DMS53 (cell line): ENCODE measurements at places on chromosomes 13 and 19.

GRCh38 chr13:49213997-49214916 is 5.9 kb upstream of the MLNR start:
- DNase-seq, result no peak

GRCh38 chr13:100657881-100658315 is 16.7 kb downstream of the TMTC4 start:
- no peak for DNase-seq

DNA sequence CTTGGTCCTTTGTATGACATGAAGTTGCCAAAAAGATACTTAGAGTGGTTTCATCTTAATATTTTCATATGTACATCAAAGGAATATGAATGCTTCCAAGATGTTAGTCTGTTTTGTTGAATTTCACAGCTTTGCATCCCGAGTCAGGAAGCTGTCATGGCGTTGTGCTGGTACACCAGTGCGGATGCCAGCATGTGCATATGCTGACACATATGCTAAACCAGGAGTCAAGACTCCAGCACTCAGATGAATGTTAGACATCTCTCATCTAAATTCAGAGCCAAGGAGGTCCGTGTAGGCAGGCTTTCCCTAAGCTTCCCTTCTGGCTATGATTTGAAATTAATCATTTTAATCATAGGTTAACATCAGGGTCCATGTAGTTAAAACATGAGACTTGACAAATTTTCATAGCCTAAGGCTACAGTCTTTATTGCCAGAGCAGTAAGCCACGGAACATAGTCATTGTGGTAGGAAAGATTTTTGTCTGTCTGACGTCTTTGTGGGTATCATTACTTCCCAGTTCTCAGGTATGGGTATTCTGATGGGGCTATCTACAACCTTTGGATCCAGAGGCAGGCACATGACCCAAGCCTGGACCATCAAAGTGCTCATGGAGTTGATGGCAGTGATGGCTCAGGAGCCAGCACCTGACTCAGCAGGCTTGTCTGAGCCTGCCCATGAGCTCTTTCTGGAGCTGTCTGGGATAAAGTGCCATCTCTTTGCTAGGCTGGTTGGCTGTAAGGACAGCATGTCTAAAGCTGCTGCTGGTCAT is 246.1 kb downstream of the KCNRG start:
- DNase-seq, result peak; percentile 6

- DNase-seq, result peak; percentile 77
Observed at GRCh38 chr19:32404933-32405430, 588 bp upstream of the DPY19L3 start.

DNA sequence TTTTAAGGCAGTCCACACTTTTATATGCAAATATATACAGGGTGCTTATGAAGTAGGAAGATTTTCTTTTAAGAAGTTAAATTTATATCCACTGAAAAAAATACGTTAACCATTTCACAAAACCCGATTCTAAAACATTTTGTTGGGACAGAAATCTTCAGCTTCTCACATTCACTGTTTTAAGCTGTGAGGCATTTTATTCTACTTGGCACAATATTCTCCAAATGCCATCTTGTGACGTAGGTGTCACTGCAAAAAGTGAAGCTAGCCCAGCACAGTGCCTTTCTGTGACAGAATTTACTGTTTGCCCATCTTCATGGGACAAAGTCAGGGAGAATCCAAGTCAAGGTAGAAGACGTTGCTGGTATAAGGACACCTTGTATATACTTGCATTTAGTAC is 94.5 kb upstream of the SLC15A1 start:
- DNase-seq, result no peak

GRCh38 chr13:112806739-112807652 is 117.2 kb downstream of the ATP11A start:
- no peak for DNase-seq

DNA sequence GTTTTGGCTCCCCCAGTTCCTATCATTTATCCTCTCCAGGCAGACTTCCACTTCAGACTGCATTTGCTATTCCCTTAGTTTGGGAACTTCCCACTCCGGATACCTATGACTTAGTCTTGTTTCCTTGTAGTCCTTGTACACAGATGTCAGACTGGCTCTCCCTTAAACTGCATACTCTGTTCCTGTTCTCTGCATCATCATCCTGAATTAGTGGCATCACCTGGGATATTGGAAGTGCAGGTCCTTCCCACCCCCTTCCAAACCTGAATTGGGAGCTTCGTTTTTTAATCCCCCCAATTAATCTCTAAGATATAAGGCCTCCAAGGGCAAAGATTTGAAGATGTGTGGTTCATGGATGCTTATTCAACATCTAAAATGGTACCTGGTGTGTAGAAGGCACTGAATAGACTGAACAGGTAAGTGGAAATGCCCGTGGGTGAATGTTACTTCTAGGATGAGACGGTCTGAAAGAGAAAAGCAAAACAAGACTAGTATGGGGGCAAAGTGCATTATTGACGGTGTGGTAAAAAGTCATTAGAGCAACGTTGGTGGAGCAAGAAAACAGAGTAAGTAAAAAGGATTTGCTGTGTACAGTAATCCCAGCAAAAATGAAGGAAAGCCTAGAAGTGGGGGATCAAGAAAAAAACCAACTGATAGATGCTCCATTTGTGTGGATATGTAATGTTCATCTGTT is 9.6 kb downstream of the MIR17HG start:
- DNase-seq, result no peak

DNA sequence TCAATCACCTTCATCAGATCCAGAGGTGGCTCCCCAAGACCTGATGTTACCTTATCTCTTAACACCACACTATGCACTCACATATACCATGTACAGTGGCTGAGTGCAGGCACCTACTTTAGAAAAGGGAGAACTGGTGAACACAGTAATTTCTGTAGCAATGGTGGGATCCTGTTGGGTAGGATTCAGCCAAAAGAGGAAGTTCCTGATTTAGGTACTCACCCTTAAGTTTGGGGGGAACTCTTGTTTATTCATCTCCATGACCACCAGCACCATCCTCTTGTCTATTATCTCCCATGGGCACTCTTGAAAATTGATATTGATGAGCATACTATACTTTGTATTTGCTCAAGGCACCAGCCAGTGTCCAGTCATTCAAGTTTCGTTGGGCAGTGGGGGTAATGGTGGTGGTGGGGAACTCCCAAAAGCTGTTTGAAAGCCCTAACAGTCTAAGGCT is 324.4 kb downstream of the LMO7 start:
- DNase-seq, result no peak

- no peak for DNase-seq
Observed at GRCh38 chr13:80331984-80332383, 8.9 kb downstream of the SPRY2 start.

DNA sequence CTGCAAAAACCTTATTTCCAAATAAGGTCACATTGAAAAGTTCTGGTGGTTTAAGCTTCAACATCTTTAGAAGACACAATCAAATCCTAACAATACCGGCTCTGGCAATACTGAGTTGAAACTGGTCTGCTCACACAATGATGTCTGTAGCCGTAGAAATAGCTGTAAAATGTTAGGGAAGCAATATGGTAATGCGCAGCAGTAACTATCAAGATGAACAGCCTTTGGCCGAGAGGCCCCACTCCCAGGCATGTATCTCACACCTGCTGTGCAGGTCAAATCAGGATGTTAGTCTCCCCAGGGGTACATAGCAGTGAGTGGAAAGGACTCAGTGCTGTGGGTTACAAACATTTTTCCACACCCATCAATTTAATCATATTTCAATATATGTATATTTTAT is 207.1 kb downstream of the KATNAL1 start:
- DNase-seq, result no peak

DNA sequence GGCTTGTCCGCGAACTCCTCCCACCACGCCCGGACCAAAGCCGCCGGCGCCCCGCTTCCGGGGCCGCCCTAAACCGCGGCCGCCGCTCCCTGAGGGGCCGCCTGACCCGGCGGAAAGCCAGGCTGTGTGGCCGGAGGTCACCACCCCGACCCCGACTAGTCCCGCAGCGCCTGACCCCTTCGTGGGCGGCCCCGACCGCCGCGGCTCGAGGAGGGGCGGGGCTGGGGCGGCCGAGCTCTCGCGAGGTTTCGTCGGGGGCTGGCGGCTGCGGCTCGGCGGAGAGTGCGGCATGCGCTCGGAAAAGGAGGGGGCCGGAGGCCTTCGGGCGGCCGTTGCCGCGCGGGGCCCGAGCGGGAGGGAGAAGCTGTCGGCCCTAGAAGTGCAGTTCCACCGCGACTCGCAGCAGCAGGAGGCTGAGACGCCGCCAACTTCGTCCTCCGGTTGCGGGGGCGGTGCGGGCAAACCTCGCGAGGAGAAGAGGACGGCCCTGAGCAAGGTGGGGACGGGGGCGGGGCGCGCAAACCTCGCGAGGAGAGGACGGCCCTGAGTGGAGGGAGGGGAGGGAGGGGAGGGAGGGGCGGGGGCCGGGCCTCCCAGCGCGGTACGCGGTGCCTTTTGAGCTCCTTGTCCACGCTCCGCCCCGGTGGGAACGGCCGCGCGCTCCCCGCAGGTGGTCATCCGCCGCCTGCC is at the start of gene UPF3A:
Gene UPF3A (plus strand): TSS at position 251 of the 690 bp plus-strand sequence. CDS start 39 bp downstream, at position 290.
- peak; percentile 85 for DNase-seq

- peak; percentile 29 for DNase-seq
Observed at GRCh38 chr19:54387991-54388801, 23.5 kb upstream of the LAIR1 start.

DNA sequence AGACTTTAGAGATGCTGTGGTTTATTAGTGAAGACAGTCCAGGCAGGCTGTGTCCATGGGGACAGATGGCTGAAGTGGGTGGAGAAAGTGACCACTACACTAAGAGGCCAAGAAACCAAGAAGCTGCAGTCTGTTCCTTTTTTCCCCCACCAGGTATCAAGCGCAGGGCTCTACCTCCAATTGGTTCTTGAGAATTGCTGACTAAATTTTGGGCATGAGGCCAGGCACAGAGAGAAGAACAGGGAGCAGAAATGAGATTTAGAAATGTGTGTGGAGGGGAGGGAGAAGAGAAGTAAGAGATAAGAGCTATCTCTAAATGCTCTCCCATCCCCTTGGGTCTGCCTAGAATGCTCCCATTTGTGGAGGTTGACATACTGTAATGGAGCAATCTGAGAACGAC is 12.3 kb upstream of the CYSLTR2 start:
- no peak for DNase-seq

DNA sequence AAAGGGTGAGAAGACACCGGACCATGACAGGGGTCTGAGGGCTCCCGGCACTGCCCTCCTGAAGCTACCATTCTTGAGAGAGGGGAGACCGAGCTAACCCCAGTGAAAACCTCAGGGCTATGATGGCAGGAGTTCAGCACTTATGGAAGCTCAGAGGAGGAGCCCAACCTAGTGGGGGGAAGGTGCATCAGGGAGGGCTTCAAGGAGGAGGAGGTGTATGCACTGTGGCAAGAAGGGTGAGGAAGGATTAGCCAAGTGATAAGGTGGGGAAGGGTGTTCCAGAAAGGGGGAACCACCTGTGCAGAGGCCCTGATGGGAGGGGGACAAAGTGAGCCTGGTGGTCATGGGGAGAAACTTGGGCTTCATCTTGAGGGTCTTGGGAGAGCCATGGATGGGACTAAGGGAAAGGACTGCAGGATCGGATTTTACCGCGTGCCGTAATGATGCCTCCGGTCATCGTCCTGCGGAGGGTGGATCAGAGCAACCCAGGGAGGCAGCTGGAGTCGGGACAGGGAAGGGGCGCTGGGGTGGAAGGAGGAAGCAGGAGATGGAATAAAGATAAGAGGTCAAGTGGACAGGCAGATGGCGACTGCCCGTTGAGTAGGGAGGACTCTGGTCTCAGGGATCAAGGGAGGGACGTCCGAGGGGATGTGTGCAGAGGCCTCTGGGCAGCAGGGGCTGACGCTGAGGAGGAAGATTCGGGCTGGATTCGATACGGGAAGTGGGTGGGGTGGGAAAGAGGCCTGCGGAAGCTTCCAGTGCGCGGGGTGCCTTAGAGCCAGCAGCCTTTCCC is 13.3 kb upstream of the PSMD8 start:
- DNase-seq, result peak; percentile 75
